Colonic mucosa (tissue), 4 donors: ENCODE measurements at places on chromosomes 3 and 15. TPM values are rescaled to one million over a fixed set of nuclear protein-coding genes. Genes with fewer than 3 reads are reported as not detected.

CMTM8 gene
- 11.7 TPM for total RNA-seq

SLITRK3 gene
- total RNA-seq = 0.17 TPM

BLM gene
- total RNA-seq = 16.7 TPM

OCA2 gene
- total RNA-seq = 0.10 TPM

ABCC5 gene
- total RNA-seq = 16.6 TPM

IQSEC1 gene
- total RNA-seq = 19.2 TPM

SENP8 gene
- total RNA-seq = 2.3 TPM

SEMA5B gene
- total RNA-seq = 0.40 TPM

ZKSCAN7 gene
- 2.8 TPM for total RNA-seq

LSG1 gene
- 34.8 TPM for total RNA-seq

KBTBD13 gene
- not detected for total RNA-seq

CFAP91 gene
- 0.57 TPM for total RNA-seq

EEFSEC gene
- 16.6 TPM for total RNA-seq

IQCF2 gene
- not detected for total RNA-seq

STRC gene
- 1.1 TPM for total RNA-seq

ZNF662 gene
- 5.5 TPM for total RNA-seq

CGNL1 gene
- total RNA-seq = 3.9 TPM

CLRN1 gene
- total RNA-seq = not detected

GNB5 gene
- total RNA-seq = 7.9 TPM

JMJD7 gene
- total RNA-seq = 7.8 TPM

GOLGA8N gene
- 1.8 TPM for total RNA-seq

MYRIP gene
- 6.3 TPM for total RNA-seq

LRRC2 gene
- 0.44 TPM for total RNA-seq

SHQ1 gene
- 25.0 TPM for total RNA-seq

LRTM1 gene
- total RNA-seq = not detected

MCTP2 gene
- 88.3 TPM for total RNA-seq

BCHE gene
- total RNA-seq = 5.4 TPM

HACL1 gene
- total RNA-seq = 13.1 TPM

TGM4 gene
- total RNA-seq = not detected

XCR1 gene
- total RNA-seq = 0.05 TPM

CAMP gene
- total RNA-seq = not detected

MCF2L2 gene
- total RNA-seq = 0.25 TPM

RHOV gene
- 18.6 TPM for total RNA-seq

ZNF619 gene
- total RNA-seq = 7.7 TPM

C3orf33 gene
- total RNA-seq = 2.4 TPM

TMCO5A gene
- total RNA-seq = not detected

PCYT1A gene
- 56.1 TPM for total RNA-seq

STRA6 gene
- not detected for total RNA-seq

AADAC gene
- total RNA-seq = 0.15 TPM

RAD51 gene
- total RNA-seq = 30.5 TPM

ITIH3 gene
- 0.82 TPM for total RNA-seq

CHDH gene
- 41.5 TPM for total RNA-seq

LEKR1 gene
- 2.0 TPM for total RNA-seq

LRRC31 gene
- 66.0 TPM for total RNA-seq

TRIM71 gene
- not detected for total RNA-seq

COL6A5 gene
- not detected for total RNA-seq

SLC35G2 gene
- total RNA-seq = 0.74 TPM

IL5RA gene
- total RNA-seq = 0.21 TPM

NCKIPSD gene
- total RNA-seq = 29.7 TPM

POLR2M gene
- 61.7 TPM for total RNA-seq

TRPM1 gene
- total RNA-seq = not detected

RBPMS2 gene
- 14.5 TPM for total RNA-seq

UCN2 gene
- total RNA-seq = not detected

SLC28A2 gene
- total RNA-seq = 54.9 TPM

ALPK3 gene
- 0.74 TPM for total RNA-seq

DAZL gene
- total RNA-seq = not detected

LYSMD4 gene
- total RNA-seq = 8.2 TPM

FBXW12 gene
- total RNA-seq = not detected

SPG21 gene
- total RNA-seq = 76.3 TPM

ERICH6 gene
- not detected for total RNA-seq
